ENCODE measurements at places on chromosomes 1 and 21.

- H3K27me3 ChIP-seq, result no peaks in the 10 kb centered on the region
- no peak for DNase-seq
- no peaks in the 10 kb centered on the region for H3K4me1 ChIP-seq
- no peak overlapping the region for H3K4me3 ChIP-seq
- H3K27ac ChIP-seq, result no peak overlapping the region
Measured at GRCh38 chr1:75415187-75415586, 195.7 kb downstream of the SLC44A5 start.

- no peak overlapping the region for H3K4me3 ChIP-seq
- no peaks in the 10 kb centered on the region for H3K27me3 ChIP-seq
- H3K4me1 ChIP-seq, result no peaks in the 10 kb centered on the region
- no peaks in the 10 kb centered on the region for H3K36me3 ChIP-seq
- no peak overlapping the region for H3K27ac ChIP-seq
Measured at GRCh38 chr1:92980732-92981647, 19.7 kb upstream of the DIPK1A start.

DNA sequence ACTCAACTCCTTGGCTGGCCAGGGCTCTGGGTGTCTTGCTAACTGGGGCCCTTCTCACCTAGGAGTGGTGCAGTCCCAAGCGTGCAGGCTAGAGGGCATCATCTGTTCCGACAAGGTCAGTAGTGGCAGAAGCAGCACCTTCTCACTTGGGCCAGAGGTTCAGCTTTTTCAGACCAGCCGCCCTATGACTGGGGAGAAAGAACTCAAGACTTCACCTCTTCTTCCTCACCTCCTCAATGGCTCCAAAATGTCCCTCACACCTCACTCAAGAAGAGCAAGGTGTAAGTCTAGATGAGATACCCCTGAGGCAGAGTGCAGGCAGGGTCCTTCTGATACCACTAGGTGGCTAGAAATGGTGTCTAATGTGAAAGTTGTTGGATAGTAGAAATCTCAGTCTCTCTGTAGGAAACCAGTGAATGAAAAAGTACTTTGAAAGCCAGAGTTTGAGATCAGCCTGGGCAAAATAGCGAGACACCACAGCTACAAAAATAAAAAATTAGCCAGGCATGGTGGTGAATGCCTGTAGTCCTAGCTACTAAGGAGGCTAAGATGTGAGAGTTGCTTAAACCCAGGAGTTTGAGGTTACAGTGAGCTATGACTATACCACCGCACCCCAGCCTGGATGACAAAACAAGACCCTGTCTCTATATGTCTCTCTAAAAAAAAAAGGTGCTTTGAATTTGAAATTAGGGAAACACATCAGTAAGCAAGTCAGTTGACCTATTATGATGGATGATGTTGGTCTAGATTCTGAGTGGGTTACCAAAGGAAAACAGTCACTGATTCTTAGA lies 8.6 kb upstream of the IL20 start:
- H3K27me3 ChIP-seq, result peaks cover 14% of the 10 kb centered on the region
- no peak overlapping the region for H3K27ac ChIP-seq
- H3K4me3 ChIP-seq, result no peak overlapping the region
- H3K36me3 ChIP-seq, result no peaks in the 10 kb centered on the region
- H3K4me1 ChIP-seq, result peaks cover 2% of the 10 kb centered on the region
- DNase-seq, result no peak

DNA sequence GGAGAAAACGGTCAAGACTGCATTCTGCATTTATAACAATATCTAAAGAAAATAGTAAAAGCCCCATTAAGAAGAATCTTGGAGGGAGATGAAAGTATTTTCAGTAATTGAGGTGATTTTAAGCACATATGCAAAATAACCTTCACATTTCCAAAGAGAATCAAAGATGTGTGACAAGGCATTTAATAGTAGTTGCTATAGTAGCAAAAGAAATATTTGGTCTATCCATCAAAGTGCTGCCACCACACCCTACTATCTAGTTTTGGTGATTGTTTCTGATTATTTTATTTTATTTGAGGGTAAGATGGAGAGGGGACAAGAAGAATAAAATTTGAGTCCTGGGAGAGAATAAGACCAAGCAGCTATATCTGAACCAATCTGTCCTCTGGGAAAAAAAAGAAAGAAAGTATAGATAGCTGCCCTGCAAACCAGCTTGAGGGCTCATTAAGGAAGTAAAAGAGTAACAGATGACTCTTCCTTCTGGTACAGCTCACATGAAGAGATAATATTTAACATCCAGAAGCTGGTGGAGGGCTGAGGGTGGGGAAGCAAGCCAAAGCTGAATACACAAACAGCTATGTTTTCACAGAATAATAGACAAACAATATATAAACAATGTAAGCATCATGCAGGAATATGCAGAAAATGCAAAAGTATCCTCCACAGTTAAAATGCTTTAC lies 47.2 kb upstream of the RASAL2 start:
- no peaks in the 10 kb centered on the region for H3K27me3 ChIP-seq
- H3K27ac ChIP-seq, result no peak overlapping the region
- DNase-seq, result no peak
- peaks cover 22% of the 10 kb centered on the region for H3K4me1 ChIP-seq
- H3K36me3 ChIP-seq, result no peaks in the 10 kb centered on the region

DNA sequence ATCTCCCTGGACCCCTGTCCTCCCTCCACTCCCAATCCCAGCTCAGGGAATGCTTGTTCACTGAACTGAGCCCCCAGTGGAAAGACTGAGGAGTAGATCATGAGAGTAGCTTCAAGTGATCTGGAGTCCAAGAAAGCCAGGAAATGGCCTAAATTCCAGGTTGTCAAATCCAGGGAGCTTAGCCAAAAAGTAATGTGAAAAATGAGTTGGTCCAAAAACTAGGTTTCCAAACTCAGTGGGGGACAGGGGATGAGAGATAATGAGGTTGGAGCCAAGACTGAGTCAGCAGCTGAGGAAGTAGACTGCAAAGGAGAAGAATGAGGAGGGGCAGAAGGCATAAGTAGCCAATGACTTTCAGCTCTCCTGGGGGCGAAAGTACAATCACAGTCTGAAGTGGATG lies 284.1 kb upstream of the BEND5 start:
- H3K27ac ChIP-seq, result no peak overlapping the region
- H3K4me3 ChIP-seq, result no peak overlapping the region
- peaks cover 8% of the 10 kb centered on the region for H3K36me3 ChIP-seq
- no peaks in the 10 kb centered on the region for H3K27me3 ChIP-seq

GRCh38 chr1:147635342-147635741 lies 35.0 kb downstream of the ACP6 start:
- H3K36me3 ChIP-seq, result no peaks in the 10 kb centered on the region
- no peak overlapping the region for H3K27ac ChIP-seq
- H3K4me1 ChIP-seq, result peaks cover under 1% of the 10 kb centered on the region
- H3K4me3 ChIP-seq, result no peak overlapping the region

- no peaks in the 10 kb centered on the region for H3K36me3 ChIP-seq
- no peak overlapping the region for H3K27ac ChIP-seq
- H3K4me3 ChIP-seq, result no peak overlapping the region
- no peaks in the 10 kb centered on the region for H3K27me3 ChIP-seq
- H3K4me1 ChIP-seq, result peaks cover 37% of the 10 kb centered on the region
Measured at GRCh38 chr1:87937831-87938395, 609.2 kb downstream of the LMO4 start.

DNA sequence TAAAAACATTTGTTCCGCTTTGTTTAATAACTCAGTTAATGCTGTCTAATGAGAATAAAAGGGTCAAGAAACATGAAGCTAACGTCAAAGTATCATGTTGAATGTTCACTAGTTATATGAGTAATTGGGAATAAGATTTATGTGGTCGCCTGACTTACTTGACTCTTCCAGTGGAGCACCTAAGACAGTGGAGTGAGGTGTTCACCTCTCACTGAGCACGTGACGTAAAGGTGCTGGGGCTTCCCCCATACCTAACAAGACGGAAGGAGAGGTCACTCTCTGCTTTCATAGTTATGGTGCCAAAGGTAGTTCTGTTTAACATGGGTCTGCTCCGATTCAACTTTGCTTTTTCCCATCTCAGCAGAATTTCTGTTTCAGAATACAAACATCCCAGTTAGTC lies 686 bp downstream of the KMO start:
- H3K4me1 ChIP-seq, result peaks cover 10% of the 10 kb centered on the region
- DNase-seq, result no peak
- H3K4me3 ChIP-seq, result no peak overlapping the region
- no peak overlapping the region for H3K27ac ChIP-seq
- no peaks in the 10 kb centered on the region for H3K27me3 ChIP-seq

DNA sequence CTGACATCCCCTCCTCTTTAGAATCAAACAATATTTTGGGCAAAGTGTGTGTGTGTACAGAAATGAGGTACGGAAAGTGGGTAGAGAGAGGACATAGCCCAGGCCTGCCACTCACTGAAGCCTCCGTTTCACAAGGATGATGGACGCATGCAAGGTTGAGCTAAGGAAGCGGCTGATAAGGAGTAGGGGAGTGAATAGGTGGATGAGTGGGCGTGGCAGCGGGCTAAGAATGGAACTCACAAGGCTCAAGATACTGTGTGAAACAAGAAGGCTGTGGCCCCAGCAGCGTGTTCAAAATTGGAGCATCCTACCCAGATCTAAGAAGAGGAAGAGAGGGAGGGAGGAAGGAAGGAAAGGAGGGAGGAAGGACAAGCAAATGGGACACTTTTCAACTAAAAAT lies 37.5 kb downstream of the VWA5B1 start:
- peaks cover 9% of the 10 kb centered on the region for H3K4me1 ChIP-seq
- H3K36me3 ChIP-seq, result no peaks in the 10 kb centered on the region
- DNase-seq, result no peak

DNA sequence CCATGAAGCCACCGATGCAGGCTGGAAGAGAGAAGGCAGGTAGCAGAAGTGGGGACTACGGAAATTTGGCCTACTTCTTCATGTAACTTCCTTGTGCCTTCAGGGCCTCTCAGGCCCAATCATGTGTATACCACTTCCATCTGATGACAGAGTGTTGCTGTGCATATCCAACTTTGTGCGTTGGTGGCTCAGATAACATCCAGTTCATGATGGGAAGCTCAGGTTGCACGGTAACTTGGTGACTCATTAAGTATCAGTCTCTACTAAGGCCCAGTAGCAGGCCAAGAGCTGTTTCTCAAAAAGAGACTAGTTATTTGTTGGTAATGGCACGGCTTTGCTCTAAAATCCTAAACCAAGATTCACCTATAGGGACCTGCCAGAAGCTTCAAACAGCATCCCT lies 117.6 kb downstream of the LTN1 start:
- DNase-seq, result no peak
- H3K27me3 ChIP-seq, result no peaks in the 10 kb centered on the region
- peaks cover 30% of the 10 kb centered on the region for H3K36me3 ChIP-seq

DNA sequence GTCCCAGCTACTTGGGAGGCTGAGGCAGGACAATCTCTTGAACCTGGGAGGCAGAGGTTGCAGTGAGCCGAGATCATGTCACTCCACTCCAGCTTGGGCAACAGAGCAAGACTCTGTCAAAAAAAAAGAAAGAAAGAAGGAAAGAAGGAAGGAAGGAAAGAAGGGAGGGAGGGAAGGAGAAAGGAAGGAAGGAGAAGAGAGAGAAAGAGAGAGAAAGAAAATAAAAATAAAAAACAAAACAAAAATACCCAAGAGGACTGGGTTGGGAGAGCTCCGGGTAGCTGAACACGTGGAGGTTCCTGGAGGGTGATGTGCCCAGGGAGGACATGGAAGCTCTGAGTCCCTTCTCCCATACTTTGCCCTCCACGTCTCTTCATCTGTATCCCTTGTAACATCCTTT lies 45.7 kb upstream of the CITED4 start:
- no peaks in the 10 kb centered on the region for H3K36me3 ChIP-seq
- H3K4me1 ChIP-seq, result no peaks in the 10 kb centered on the region
- DNase-seq, result no peak
- H3K4me3 ChIP-seq, result no peak overlapping the region
- no peak overlapping the region for H3K27ac ChIP-seq

DNA sequence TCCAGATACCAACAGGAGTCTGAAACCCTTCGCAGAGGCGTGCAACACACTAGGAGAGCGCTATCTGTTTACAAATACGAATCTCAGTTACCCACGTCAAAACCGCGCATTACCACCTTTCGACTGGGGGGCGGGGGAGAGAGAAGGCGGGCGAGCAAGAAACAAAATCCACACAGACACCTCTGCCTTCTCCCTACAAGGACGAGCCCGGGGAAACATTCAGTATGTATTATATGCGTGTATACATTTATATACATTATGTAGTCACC lies 722 bp downstream of the TUT4 start:
- H3K27ac ChIP-seq, result no peak overlapping the region
- H3K36me3 ChIP-seq, result no peaks in the 10 kb centered on the region
- no peak overlapping the region for H3K4me3 ChIP-seq
- peak; percentile 28 for DNase-seq
- H3K27me3 ChIP-seq, result no peaks in the 10 kb centered on the region

DNA sequence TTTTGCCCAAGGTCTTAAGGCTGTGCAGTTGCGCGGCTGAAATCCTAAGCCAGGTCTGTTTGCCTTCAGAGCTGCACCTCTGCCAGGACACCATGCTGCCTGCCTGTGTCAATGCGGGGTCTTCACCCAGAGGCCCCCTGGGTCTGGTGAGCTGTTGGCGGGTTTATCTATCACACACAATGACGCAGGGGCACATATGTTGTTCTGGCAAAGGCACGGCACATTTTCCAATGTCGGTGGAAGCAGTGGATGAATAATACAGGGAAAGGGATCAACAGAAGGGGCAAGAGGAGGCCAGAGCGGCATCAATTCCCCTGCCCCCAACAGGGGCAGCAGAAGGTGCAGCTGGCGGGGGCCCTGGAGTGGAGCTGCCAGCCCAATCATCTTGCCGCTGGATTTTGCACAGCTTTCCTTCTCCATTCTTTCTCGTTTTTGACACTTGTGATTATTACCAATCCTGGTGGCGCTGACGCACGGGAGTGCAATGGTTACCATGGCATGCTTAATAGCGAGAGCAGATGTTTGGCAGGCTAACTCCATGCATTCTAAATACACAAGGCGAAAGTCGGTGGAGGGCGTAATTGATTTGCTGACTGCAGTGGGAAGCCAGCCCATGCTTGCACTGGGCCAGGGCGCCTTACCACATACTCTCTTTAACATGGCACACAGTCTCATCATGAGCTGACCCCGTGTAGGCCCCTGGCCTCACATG lies 45.8 kb upstream of the CYP2J2 start:
- DNase-seq, result no peak
- peaks cover 3% of the 10 kb centered on the region for H3K4me1 ChIP-seq
- no peak overlapping the region for H3K4me3 ChIP-seq
- peaks cover 12% of the 10 kb centered on the region for H3K27me3 ChIP-seq
- H3K27ac ChIP-seq, result no peak overlapping the region

DNA sequence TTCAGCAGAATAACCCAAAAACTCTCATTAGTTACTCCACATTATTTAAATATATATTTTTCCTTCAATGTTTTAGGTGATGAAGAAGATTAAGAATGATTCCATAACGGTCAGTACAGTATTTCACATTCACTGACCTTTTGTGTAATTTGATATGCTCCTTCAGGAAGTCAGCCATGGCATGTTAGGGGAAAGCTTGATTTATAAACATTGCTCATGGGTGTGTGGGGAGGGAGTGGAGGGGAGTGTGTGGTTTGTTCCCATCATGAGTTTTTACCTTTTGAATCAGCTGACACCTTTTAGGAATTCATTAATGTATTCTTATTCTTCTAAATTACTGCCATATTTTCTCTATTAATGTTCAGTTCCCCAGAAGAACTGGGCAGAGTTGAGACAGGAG lies 240.2 kb downstream of the ATG4C start:
- H3K4me1 ChIP-seq, result peaks cover 11% of the 10 kb centered on the region
- no peaks in the 10 kb centered on the region for H3K36me3 ChIP-seq
- H3K4me3 ChIP-seq, result no peak overlapping the region
- no peaks in the 10 kb centered on the region for H3K27me3 ChIP-seq

GRCh38 chr1:228429007-228429406 lies 12.3 kb upstream of the TRIM17 start:
- peaks cover 15% of the 10 kb centered on the region for H3K4me1 ChIP-seq
- no peak overlapping the region for H3K4me3 ChIP-seq
- DNase-seq, result no peak
- H3K27me3 ChIP-seq, result peaks cover 45% of the 10 kb centered on the region
- H3K27ac ChIP-seq, result no peak overlapping the region

- H3K4me1 ChIP-seq, result peaks cover 5% of the 10 kb centered on the region
- no peaks in the 10 kb centered on the region for H3K36me3 ChIP-seq
Measured at GRCh38 chr1:228837032-228837431, 101.8 kb downstream of the RHOU start.

Measured in WTC11 (cell line).